ENCODE measurements at places on chromosomes 3 and 15.
A peak's percentile ranks its signal among the peaks of the same experiment; 100 is the strongest.

DNA sequence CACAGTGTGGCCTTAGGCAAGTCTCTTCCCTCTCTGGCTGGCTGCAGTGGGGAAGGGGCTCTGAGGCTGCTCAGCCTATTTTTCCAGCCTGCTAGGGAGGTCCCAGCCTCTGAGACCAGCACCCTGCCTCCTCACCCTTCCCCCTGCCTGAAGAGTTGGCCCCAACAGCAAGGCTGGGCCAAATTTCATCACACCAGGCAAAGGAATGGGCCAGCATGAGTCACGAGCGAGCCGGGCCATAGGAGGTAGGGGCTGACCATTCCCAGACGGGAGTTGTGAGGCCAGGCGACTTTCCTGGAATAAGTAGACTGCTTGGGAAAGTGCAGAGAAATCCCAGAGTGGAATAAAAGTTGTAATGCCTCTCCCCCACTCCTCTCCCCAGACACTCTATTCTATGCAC lies 5.7 kb upstream of the FBLN2 start:
- no peak for DNase-seq

- DNase-seq = no peak
Observed at GRCh38 chr15:64017591-64018163, 28.6 kb downstream of the DAPK2 start.

GRCh38 chr3:128447561-128448013 lies 19.1 kb downstream of the DNAJB8 start:
- peak; percentile 67 for DNase-seq

DNA sequence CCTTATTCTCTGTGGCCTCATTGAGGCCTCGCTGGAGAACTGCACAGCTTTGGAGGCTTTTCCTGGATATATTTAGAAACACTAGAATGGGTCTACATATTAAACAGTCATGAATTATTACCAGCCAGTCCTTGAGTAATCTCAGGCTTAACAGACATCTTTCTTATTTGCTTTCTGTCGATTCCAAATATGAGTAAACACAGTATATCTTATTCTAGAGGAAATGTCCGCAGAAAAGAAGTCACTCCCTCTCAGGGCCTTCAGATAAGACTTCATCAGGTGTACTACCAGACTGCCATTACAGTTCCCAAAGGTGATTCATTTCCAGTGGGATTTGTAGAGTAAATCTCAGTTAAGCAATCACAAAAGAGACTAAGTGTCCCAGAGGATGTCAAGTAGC lies 310.7 kb downstream of the RBMS3 start:
- no peak for DNase-seq
